ENCODE measurements at places on chromosomes 7 and 10. TPM values are rescaled to one million over a fixed set of nuclear protein-coding genes. Genes with fewer than 3 reads are reported as not detected.

DNA sequence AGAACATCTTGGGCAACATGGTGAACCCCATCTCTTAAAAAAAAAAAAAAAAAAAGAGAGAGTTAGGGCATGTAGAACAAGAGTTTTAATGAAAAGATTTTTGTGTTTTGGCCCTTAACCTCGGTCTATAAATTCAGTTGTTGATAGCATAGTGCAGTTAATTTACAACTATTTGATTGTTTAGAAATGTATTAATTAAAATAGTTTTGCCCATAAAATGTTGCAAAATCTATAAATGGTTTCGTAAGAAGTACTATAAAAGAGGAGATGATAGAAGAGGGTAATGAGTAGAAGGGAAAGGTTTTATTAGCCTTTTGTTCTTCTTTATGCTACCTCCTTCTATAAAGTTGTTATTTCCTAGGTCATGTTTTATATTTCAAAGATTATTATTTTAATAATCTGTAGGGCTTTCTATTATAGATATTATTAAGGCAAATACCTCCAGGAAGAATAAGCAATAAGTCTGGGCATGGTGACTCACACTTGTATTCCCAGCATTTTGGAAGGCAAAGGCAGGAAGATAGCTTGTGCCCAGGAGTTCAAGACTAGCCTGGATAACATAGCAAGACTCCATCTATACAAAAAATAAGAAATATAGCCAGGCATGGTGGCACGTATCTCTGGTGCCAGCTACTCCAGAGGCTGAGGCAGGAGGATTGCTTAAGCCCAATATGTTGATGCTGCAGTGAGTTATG is 73.3 kb downstream of the MCU start:
- no peak overlapping the region for H3K4me3 ChIP-seq
- H3K36me3 ChIP-seq, result no peaks in the 10 kb centered on the region
- DNase-seq, result no peak
- no peaks in the 10 kb centered on the region for H3K27me3 ChIP-seq
- peaks cover 2% of the 10 kb centered on the region for H3K4me1 ChIP-seq

CRYGN gene
- not detected for total RNA-seq

AGAP6 gene
- total RNA-seq, result 18.5 TPM

DNA sequence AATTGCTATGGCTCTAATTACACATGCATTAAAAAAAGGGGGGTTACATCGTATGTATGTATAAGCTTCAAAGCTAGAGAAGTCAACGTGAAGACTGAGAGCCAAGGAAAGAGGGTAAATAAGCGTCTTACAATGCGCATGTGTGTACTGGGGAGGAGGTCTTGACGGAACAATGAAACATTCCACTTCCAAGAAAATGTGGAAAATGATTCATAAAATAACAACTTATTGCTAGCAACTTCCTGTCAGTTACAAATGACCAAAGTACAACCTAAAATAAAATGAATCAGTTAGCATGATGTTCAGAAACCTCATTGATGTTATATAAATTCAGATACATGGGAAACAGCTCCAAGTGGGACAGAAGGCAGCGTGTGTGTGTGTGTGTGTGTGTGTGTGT is 104.1 kb upstream of the RHEB start:
- peaks cover 4% of the 10 kb centered on the region for H3K27me3 ChIP-seq
- peaks cover 2% of the 10 kb centered on the region for H3K4me1 ChIP-seq
- no peaks in the 10 kb centered on the region for H3K36me3 ChIP-seq
- DNase-seq, result no peak
- no peak overlapping the region for H3K27ac ChIP-seq

DDC gene
- 3.8 TPM for total RNA-seq

Measured in glutamatergic neuron (in vitro differentiated cells).